NCI-H146 (cell line): ENCODE measurements at places on chromosomes 3 and 15.

- no peak for DNase-seq
Measured at GRCh38 chr3:66453651-66454463, 47.0 kb downstream of the LRIG1 start.

GRCh38 chr3:134956395-134956794, 161.3 kb downstream of the EPHB1 start:
- no peak for DNase-seq

DNA sequence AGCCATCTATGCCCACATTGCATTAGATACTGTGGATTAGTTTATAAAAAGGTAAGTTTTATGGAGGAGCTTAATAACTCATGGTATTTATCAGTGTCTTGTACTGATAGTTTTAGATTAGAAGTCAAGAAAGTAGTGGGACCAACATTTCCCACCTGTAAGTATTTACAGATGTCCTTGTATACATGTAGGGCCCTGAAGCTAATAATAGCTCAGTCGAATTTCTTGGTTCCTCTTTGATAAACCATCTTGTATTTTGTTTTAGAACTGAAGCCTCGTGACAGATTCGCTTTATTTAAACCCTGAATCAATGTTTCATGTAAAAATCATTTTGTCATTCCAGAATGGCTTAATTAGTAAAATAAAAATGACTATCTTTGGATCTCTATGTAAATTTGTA, 73.4 kb downstream of the CRYBG3 start:
- DNase-seq = no peak

DNA sequence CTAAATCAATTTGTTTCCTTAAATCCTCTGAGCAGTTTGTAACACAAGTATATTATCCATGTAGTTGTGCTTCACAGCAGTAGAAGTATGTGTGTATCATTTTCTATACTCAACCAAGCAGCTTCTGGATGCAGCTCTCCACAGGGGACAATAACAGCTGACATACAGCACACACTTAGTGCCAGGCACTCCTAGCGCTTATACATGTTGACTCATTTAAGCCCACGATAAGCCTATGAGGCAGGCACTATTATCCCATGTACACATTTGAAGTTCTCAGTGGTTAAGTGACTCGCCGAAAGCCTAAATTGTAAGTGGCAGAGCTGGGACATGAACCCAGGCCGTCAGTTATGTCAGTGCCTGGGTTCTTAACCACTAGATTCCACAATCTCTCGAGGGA, 20.3 kb upstream of the LPP start:
- DNase-seq = no peak

- DNase-seq = no peak
Measured at GRCh38 chr3:11001020-11001657, 8.6 kb downstream of the SLC6A1 start.

- DNase-seq = no peak
Measured at GRCh38 chr3:198070871-198071270, 110.9 kb downstream of the LMLN start.

- peak; percentile 47 for DNase-seq
Measured at GRCh38 chr3:181974198-181974597, 262.5 kb downstream of the SOX2 start.

- no peak for DNase-seq
Measured at GRCh38 chr3:43814461-43814860, 123.7 kb downstream of the ABHD5 start.

DNA sequence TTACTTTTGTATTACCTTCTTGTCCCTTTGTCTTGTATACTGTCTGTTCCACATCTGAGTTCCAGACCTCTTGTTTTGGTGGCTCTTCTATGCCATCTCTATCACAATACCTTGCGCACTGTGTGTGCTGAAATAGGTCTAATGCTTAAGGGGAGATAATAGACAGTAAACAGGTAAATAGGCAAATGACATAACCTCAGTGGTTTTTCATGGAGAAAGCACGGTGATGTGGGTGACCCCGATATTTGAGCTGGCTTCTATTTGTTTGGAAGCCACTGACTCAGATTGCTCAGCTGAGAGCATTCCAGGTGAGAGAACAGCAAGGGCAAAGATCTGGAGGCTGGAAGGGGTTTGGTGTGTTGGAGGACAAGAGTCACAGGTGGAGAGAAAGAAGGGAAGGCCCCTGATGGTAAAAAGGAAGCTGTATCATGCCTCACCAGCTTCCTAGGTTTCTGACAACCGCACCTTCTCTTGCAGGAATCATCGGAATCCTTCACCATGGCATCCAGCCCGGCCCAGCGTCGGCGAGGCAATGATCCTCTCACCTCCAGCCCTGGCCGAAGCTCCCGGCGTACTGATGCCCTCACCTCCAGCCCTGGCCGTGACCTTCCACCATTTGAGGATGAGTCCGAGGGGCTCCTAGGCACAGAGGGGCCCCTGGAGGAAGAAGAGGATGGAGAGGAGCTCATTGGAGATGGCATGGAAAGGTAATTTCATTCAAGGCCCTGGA, 795 bp downstream of the MCM2 start:
- peak; percentile 51 for DNase-seq

GRCh38 chr3:124877674-124878073, 9.5 kb downstream of the ITGB5 start:
- DNase-seq = no peak

- DNase-seq = no peak
Measured at GRCh38 chr15:88083811-88084760, 172.5 kb downstream of the NTRK3 start.

DNA sequence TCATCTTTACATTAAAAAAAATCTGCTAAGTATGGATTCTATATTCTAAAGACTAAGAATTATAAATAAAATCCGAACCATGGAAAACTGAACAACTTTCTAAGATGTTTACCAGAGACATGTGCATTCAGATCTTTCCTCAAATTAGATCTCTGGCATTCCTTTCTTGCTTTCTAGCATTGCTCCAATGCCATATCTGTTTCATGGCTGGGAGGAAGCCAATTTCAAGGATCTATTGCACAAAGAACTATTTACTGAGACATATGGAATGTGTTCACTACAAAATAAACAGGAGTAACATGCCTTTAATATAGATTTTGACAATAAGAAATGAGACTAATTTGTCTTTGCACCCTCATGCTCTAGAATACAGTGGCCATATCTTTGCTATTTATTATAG, 45.1 kb upstream of the NANOGP8 start:
- DNase-seq = no peak

DNA sequence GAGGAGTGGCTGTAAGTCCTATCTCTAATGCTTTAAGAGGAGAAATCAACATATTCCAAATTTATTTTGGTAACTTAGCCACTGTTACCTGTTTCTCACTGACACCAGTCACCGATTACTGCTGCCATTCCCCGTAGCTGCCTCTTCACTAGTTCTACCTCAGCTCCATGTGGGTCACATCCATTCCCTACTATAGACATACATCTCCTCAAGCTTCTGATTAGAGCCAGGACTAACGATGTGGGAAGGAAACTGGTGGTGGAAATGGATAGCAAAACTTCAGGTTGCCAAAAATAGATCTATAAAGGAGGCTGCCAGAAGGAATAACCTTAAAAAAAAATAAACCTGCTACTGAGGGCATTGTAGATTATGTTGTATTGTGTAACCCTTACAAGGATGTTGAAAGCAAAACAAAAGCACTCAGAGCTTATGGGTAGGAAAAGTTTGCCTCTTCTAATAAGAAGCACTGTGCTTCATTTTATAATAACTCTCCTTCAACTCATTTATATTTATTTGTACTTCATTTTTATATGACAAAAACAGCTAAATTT, 56.0 kb downstream of the KAT2B start:
- DNase-seq = no peak

DNA sequence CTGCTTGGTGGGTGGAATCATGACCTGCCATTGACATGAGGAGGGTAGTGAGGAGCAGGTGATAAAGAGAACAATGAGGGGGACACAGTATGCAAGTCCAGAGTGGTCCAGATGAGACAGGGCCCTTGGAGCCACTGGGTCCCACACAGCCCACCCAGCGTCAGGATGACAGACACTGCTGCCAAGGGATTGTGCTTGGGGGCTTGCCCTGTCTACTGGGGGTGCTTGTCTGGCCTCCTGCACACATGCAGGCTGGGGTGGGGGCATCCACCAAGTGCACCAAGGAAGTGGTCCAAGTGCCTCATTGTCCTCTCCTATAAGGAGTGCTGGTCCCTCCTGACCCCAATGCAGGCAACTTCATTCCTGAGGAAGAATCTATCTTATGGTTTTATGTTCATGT, 39.2 kb upstream of the CTSH start:
- no peak for DNase-seq

GRCh38 chr15:63803106-63803886, 30.5 kb downstream of the HERC1 start:
- no peak for DNase-seq

GRCh38 chr3:97235179-97235578, 420.8 kb downstream of the EPHA6 start:
- no peak for DNase-seq

GRCh38 chr3:106206613-106207012, 337.8 kb upstream of the CBLB start:
- DNase-seq = no peak

DNA sequence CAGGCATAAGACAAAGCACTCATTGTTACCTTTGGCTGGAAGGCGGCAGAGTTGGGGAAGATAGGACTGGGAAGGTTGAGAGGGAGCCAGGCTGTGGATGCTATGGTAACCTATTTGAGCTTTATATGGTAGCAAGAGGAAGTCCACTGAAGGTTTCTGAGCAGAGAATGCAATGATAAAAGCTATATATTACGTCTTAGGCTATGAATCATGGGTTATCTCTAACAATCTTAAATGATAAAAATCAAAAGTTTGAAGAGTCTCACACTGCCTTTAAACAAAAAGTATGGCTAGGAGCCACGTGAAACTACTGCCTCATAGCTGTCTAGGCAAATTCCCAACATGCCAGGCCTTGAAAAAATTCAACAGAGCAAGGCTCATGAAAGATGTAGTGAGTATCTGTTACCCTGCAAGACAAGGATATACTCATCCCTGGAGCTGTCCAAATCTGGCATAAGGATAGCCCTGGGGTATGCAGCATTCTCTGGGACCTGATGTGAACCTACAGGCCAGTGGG, 4.1 kb downstream of the P3H2 start:
- DNase-seq = no peak

DNA sequence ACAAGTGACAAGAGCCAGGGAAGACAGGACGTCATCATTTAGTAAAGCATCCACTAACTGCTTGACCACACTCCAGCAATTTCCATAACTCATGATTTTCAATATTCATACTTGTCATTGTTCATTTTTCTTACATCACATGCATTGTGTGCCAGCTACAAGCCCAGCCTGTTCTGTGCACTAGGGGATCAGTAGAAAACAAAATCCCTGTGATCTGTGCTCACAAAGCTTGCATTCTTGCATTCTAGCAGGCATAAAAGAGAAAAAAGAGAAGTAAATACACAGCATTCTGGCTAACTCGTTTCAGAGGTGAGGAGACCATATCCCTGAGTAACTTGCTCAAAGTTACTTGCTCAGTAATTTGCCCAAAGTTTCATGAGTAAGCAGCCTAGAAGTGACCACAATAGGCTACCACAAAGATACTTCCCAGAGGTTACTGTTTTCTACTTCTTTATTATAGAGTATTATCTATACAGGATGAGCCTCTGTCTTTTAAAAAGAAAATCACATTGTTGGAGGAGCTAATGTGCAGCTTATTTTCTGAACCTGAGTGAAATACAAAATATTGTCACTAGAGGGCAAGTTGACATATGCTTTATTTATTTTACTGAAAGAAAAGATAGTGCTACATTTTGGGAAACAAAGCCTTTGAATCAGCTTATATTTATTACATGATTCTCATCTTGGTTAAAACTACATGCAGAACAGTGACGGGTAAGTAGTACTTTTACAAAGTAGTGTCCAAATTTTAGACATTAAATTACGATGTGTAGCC, 701.4 kb upstream of the LMCD1 start:
- no peak for DNase-seq

- no peak for DNase-seq
Measured at GRCh38 chr3:17852217-17852616, 109.8 kb upstream of the TBC1D5 start.

GRCh38 chr15:75651810-75652543, 4.3 kb downstream of the SNX33 start:
- no peak for DNase-seq

DNA sequence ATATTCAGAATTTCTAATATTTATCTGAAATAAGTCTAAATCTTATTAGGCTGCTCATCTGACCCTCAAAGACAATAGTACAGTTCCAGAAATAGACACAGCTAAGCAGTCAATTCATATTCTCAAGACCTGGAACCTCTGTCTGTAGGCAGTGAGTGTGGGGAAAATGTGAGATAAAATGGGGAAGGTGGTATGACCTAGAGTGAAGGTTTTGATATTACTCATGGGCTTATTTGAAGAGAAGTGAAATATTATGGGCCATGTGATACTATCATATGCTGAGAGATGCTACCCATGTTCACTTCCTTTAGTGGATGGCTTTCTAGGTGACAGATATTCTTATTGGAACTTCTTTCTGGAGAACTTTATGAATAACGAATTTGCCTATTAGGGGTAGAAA, 33.5 kb downstream of the TGFBR2 start:
- DNase-seq = no peak

GRCh38 chr3:134650431-134651346, at the start of gene KY:
KY (minus strand) TSS chr3:134651022; CDS start chr3:134650960, 62 bp downstream.
- DNase-seq = peak; percentile 91

DNA sequence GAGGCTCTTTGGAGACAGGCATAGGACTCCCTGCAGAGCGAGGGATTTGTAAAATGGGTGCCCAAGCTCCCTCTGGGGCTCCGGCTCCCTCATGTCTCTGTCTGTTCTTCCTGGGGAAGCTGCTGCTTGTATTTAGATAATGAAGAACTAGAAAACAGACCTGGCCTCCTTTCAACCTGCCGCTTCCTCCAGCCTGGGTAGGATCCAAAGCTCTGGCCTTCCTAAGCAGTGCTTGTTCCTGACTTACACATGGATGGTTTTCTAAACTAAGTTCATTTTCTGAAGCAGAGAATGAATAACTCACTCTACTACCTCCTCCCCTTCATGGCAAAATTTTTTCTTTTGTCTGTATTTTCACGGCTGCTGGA, 36.9 kb upstream of the MYZAP start:
- DNase-seq = no peak

DNA sequence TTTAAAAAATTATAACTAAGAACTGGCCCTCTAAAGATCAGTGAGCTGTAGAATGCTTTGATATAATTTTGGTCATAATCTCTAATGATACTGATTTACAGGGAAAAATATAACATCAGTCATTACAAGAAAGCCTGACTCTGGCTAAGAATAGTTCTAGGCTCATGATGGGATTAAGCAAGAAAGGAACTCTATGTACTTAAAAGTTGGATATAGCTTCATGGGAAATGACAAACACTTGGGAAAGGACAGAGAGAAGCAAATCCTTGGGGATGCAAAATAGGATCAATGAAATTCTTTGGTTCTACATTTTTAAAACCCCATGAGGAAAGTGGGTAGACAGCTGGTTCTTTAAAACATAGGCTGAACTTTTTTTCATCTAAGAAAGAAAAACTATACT, 472.7 kb upstream of the NR2F2 start:
- no peak for DNase-seq

GRCh38 chr3:196915375-196915774, 27.0 kb downstream of the NCBP2 start:
- DNase-seq = no peak

GRCh38 chr3:69385123-69385722, 665 bp downstream of the FRMD4B start:
- no peak for DNase-seq

GRCh38 chr15:46416544-46416943, 781.7 kb downstream of the SQOR start:
- no peak for DNase-seq

GRCh38 chr3:8974458-8974857, 11.2 kb upstream of the RAD18 start:
- DNase-seq = no peak

- peak; percentile 53 for DNase-seq
Measured at GRCh38 chr3:65927576-65927975, 111.1 kb downstream of the MAGI1 start.

GRCh38 chr15:77702211-77702957, 69.7 kb upstream of the LINGO1 start:
- DNase-seq = no peak
